Choroid plexus epithelial cell (primary cell): ENCODE measurements at places on chromosomes 11 and 22.

DNA sequence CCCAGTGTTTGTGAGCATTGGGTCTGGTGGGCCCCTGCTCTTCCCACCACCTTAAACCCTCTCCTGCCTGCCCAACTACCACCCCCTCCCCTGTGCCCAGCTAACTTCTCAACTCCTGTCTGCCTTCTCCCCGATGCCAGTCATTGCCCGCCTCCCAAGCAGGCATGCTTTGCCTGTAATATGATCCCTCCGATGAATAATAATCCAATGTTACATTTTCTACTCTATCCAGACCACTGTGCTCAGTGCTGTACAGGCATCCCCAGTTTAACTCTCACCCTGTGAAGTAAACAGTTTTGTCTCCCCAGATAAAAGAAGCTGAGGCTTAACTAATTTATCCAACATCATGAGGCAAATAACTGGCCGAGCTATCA is 35.5 kb upstream of the OLFML1 start:
- DNase-seq: no peak

- no peak for DNase-seq
These were observed 35.6 kb downstream of the RTL6 start for GRCh38 chr22:44462246-44463010.

GRCh38 chr11:22666325-22666687 is at the start of gene GAS2:
TSS of gene GAS2 (plus strand) at chr11:22666611. CDS start at chr11:22674870, 8,259 bp downstream.
- DNase-seq: no peak

DNA sequence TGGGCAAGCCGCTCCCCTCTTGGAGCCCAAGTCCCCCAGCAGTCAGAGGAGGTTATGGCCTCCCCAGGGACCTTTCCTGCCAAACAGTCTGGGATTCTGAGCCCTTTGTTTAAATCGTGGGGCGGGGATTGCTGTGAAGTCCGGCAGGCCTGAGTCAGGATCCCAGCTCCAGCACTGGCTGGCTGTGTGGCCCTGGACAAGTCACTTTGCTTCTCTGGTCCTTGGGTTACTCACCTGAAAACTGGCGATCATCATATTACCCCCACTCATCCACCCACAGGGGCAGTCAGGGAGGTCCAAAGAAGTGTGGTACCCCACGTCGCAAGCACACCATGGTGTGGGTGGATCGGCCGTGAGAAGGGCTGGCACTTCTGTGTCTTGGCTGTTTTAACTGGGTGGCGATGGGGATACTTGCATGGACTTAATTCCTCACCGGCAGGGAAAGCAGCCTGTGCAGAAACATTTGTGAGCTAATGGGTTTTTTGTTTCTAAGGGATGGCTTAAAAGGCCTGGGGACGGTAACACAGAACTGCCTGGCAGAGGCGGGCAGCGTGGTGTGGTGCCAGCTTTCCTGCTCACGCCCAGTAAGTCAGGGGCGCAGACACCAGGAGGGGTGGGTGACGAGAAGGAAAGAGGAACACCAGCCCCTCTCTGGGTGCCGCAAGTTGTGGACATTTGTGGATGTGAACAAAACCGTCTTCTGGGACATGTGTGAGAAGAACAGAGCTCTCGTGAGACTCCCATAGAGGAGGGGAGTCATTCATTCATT is 31.6 kb upstream of the PRR5 start:
- DNase-seq: no peak

DNA sequence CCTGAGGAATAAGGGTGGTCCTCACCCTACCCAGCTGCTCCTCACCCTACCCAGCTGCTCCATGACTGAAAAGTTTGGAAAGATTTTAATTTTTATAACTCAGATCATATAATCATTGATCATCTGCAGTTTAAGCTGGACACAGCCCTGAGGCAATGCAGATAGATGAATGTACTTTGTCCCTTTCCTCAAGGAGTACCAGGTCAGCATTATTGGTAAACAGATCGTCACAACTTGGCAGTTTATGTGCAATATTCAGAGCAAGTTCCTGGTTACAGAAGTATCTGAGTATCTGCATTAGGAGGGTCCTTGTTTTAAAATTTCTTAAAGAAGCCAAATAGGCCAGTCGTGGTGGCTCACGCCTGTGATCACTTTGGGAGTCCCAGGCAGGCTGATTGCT is 3.6 kb downstream of the TNRC6B start:
- no peak for DNase-seq

DNA sequence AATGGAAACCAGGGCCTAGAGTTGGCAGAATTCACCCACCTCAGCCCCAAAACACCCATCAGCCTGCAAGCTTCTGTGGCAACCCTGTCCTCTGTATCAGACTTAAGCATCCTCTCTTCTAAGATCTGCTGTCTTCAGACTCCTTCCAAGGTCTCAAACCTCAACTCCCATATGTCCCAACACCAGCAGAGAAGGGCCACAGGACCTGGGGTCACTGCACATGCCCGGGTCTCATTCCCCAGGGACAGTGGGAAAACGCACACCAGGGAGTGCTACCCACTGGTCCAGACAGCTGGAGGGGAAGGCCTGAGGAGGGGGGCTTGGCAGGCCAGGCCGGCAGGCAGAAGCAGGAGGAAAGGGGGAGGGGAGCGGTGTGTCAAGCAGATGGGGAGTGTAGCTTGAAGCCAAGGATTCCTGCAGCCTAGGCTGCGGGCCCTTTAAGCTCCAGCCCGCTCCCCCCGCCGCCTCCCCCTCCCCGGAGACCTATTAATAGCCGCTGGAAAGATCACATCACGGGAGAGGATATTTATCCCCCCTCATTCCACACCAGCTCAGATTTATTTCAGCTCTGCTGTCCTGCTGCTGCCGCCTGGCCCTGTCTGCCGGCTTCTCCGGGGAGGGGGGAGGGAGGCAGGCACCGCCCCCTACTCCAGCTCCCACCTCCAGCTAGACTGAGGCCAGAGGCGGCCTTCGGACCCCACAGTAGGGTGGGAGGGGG is 16.7 kb downstream of the BCL9L start:
- peak; percentile 97 for DNase-seq

- no peak for DNase-seq
These were observed 3.4 kb upstream of the OR6Q1 start for GRCh38 chr11:58027341-58027740.

DNA sequence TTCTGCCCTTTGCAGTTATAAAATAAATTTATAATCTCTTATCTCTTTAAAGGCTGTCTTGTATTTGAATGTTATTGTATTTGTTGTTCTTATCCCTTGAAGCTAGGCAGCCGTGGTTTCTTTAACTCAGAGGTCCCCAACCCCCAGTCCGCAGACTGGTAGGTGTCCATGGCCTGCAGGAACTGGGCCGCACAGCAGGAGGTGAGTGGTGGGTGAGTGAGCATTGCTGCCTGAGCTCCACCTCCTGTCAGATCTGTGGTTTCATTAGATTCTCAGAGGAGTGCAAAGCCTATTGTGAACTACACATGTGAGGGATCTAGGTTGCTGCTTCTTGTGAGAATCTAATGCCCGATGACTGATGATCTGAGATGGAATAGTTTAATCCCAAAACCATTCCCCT is 380.0 kb upstream of the CCDC90B start:
- peak; percentile 78 for DNase-seq

DNA sequence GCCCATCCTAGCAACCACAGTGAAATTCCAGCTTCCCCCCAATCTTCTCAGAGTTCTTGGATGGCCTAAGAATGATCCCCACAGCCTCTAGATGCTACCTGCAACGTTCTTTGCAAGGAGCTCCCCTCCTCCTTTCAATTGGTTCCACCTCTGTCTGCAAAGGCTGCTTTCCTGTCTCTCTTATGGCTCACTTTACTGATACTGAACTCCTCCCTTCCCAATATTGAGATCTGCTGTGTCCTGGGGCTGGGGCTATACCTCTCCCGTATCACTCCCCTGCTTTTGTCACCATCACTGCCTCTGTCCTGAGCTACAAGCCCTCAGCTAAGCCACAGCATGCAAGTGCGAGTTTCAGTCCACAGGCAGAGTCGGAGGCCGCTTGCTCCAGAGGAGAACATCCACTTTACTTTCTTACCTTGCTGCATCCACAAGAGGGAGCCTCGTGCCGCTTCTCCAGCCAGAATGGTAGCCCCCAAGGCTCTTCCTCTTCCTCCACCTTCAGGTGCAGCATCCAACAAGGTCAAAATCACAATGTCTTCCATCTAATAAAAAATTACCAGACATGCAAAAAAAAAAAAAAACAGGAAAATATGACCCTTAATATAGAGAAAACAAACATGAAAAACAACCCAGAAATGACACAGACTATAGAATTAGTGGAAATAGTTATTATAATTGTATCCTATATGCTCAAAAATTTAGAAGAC is 48.6 kb upstream of the TMEM45B start:
- DNase-seq: peak; percentile 58

- no peak for DNase-seq
These were observed 18.8 kb downstream of the TMEM218 start for GRCh38 chr11:125092669-125093068.

- no peak for DNase-seq
These were observed 37.7 kb downstream of the NF2 start for GRCh38 chr22:29641042-29641699.

GRCh38 chr11:115389790-115390189 is 114.4 kb downstream of the CADM1 start:
- DNase-seq: no peak

GRCh38 chr11:73598719-73599379 is 937 bp upstream of the FAM168A start:
- no peak for DNase-seq

GRCh38 chr11:46991391-46991790 is 54.8 kb downstream of the CSTPP1 start:
- no peak for DNase-seq

- DNase-seq: no peak
These were observed 10.4 kb downstream of the ADORA2A start for GRCh38 chr22:24437741-24438328.

- no peak for DNase-seq
These were observed 23.9 kb downstream of the CAPN1 start for GRCh38 chr11:65205602-65205967.

DNA sequence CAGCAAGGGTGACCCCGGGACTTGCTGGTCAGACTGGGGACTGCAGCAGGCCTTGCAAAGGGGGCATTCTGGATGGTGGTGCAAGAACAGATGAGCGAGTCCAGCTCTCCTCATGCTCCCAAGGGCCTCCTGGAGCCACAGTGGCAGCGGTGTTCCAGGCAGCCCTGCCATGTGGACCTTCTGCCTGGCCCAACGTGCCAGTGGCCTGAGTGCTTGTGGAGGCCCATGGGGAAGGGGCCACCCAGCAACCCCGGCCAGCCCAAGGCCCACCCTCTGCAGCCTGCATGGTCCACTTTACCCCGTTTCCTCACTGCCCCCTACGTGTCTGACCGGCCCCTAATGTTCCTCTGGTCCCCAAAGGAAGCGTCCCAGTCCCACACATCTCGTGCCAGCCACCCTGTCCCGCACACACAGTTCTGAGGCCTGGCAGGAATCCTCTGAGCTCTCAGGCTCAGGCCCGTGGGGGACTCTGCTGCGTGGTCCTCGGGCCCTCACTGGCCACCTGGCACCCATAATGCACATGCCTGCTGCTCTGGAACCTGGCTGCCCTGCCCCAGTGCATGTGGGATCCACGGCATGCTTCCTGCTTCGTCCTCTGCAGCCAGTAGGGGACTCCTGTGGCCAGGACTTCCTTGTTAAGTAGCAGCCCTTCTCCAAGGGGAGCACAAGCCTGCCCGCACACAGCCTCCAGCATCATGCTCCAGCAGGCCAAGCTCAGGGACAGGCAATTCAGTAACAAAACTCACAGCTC is 85.5 kb downstream of the DGCR2 start:
- DNase-seq: peak; percentile 26

DNA sequence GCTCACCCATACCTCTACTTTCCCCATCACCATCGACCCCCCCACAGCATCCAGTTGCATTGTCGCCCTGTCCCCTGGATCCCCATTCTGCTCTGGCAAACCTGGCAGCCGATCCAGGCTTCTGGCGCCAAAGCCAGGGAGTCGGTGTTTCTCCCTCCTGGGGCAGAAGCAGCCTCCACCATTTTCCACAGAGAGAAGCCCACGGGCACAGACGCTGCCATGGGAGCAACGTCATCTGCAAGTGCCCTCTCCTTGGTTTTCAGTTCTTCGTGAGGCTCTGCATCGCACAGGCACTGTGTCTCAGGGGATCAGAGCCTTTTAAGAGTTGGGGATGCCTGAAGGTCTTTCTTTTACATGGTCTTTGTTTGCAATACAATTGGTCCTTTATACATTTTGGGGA is 2.3 kb downstream of the YPEL4 start:
- no peak for DNase-seq

GRCh38 chr11:119315131-119316015 is 1.6 kb downstream of the MCAM start:
- DNase-seq: no peak

- DNase-seq: no peak
These were observed 18.2 kb downstream of the MCAM start for GRCh38 chr11:119298726-119299125.

DNA sequence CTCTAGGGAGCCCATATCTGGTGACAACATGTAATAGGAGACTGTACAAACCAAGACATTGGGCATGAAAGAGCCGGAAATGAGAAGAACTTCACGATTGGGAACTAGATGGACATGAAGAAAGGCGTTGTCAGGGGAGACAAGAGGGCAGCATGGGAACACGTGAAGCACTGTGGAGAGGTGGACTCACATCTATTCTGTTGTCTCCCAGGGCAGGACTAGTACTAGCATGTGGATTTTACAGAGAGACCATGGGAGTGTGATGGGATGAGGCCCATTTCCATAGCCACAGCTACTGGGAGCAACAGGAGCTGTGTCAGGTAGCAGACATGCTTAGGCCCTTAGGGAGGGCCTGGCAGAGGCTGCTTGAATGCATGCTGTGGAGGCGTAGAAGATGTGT is 333.9 kb downstream of the OPCML start:
- DNase-seq: no peak

DNA sequence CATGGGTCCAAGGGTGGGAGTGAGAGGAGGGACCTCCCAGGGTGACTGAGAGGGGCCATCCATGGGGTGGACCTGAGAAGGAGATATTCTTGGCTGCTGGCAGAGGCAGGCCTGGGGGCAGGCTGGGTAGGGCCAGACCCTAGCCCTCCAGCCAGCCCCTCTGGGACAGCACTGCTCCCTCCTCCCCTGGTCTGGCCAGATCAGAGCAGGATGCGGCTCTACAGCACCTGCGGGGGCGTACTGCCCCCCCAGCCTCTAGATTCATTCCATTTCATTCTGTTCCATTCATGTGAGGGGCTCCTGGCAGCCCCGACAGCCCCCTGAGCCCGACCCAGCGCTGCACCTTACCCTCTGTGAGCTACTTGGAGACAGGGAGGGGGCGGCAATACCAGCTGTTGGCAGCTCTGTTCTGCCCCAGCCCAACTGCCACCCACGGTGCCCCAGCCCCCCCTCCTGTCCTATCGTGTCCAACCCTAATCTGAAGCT is 34.3 kb upstream of the MYRF start:
- DNase-seq: no peak

GRCh38 chr11:90171359-90171758 is 36.9 kb downstream of the NAALAD2 start:
- DNase-seq: no peak

DNA sequence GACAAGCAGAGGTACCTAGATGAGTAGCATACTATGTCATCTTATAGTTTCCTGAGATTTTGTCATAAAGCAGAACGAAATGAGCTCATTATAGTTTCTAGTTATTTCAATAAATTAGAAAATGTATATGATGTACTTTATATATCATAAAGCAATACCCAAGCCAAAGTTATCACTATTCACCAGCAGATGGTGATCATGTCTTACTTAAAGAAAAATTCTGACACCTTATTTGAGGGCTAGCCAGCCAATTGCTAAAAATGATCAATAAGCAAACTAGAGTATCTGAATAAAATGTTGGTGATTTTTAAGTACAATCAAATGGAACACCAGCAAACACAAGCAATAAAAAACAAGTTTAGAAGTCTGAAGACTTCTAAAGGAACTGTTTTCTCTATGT is 44.1 kb downstream of the RSF1 start:
- peak; percentile 40 for DNase-seq

- peak; percentile 54 for DNase-seq
These were observed 529 bp upstream of the CCND1 start for GRCh38 chr11:69640260-69640994.
